ENCODE measurements at places on chromosomes 11 and 22.

DNA sequence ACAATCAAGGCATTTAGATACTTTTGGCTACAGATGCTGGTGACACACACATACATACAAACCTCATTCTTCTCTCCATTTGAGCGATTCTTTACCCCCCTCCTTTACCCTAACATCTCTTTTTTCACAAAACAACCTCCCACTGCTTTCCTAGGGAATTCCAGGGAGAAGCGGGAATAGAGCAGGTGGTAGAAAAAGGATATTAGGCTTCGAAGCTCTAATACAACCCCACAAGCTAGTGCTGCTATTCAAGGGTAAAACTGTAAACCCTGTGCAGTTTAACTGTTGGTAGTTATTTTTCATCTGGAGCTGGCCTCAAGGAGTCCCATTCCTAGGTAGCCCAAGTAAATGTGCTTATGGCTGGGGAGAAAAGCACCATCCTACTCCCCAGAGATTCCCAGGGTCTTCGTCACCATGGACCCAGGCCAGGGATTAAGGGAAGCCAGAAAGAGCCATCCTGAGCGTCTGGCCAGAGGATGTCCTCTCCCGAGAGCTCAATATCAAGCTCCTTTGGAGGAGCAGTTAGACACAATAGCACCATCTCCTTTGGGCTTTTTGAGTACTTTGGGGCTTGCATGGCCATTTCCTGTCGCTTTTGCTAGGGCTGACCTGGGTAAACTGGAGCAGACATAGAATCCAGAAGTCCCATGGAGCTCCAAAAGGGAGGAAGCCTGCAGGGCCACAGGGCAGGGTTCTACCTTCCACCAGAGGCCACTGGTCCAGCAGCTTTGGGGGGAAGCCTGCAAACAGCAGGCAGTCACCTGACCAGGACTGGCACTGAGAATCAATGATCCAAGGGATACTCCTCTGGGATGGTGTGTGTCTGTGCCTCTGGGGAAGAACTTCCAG lies 3.1 kb downstream of the MAML2 start:
- DNase-seq, result no peak

- DNase-seq, result no peak
Observed at GRCh38 chr11:106022795-106023275, 795 bp upstream of the MSANTD4 start.

- DNase-seq, result no peak
Observed at GRCh38 chr11:102813484-102813883, 15.5 kb upstream of the MMP1 start.

DNA sequence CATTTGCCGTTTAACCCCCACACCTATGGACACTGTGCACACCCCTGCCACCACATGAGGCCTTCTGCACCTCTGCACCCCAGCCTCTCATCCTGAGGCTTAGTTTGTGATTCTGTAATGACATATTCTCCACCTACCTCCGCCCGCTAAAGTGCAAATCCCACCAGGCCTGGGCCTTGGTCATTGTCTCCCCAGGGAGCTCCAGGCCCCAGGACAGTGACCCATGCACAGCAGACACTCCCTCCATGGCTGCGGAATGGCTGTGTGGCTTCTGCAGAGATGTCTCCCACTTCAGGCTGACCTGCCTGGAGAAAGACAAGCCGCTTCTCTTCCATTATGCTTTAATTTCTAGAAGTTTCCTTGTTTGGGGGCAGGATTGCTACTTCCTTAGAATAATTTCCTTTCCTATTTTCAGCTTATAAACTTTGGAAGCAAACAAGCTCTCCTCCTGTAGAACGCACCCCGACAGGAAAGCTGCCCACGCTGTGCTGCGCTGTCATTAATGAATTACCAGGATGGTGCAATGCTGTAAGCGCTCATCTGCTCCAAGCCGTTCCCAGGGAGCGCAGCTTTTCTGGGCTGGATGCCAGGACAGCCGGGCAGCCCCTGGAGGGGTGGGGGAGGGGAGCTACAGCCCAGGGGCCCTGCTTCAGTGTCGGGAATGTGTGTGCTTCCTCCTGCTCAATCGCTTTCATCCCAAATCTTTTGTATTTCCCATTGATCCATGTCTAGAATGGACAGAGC lies 618.0 kb downstream of the BRD1 start:
- no peak for DNase-seq

DNA sequence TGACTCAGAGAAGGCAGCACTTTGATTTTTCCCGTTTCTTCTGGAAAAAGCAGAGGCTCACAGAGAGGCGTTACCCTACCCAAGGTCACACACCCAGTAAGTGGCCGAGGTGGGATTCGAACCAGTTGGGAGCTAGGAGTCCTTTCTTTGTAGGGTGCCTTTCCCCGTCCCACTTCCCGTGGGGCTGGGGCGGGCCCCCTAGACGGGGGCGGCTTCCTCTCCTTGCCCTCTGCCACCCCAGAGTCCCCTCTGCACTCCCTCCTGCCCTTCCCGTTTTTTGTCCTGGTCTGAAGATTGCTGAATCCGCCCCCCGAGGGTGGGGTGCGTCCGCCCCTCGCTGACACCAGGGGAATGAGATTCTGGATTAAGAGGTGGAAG lies 747 bp downstream of the TPCN2 start:
- DNase-seq, result no peak

- no peak for DNase-seq
Observed at GRCh38 chr11:1393038-1393710, 3.4 kb downstream of the BRSK2 start.

DNA sequence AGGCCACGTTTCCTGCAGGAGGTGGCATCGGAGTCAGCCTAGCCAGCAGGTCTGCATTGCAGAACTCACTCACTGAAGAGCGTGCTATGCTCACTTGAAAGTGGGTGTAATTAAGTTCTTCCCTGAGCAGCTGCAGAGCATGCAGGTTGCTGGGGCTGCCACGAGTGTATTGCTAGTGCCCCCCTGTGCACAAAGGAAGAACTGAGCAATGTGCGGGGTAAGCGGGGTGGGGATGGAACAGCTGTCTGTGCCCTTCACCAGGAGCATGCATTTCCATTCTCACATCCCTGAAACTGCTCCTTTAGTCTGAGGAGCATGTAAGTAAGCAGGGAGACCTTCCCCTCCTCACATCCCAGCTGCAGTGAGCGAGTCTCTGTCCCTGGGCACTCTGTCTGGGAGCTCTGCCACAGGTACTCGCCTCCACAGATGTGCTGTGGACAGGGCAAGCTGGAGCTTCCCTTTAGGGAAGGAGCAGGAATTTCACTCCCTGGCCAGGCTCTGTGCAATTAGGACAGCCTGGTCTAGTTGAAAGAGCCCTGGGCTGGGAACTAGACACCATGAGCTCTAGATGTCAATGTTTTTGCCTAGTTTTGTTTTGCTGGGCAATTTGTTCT lies 1031.8 kb downstream of the NTM start:
- no peak for DNase-seq

DNA sequence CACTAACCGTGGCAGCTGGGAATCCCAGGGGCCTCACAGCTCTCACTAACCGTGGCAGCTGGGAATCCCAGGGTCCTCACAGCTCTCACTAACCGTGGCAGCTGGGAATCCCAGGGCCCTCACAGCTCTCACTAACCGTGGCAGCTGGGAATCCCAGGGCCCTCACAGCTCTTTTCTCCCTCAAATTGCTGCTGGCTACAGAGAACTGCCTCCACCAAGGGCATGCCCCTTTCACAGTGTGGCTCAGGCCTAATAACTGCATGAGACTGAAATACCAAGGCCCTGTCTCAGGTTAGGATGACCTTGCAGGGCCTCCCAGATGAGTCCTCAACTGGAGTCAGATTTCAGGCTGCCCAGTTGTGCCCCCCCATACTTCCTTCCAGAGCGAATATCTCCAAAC lies 35.1 kb upstream of the GGTLC2 start:
- no peak for DNase-seq

- DNase-seq, result no peak
Observed at GRCh38 chr11:112050721-112051120, 23.1 kb downstream of the PIH1D2 start.

DNA sequence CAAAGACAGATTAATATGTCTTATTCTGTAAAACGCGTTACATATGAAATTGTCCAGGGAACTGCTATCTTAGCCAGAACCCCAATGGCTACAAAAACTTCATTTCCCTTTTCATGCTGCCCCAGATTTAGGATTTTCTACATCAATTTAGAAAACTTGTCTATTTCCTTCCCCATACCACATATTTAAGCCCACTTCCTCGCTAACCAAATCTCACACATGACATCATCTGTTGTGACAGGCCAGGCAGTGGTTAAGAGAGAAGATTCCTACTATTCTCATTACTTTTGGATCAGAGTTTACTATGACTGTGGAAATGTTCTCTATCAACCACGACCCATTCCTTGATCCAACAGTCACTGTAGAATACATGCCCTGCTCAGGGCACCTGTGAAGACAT lies 15.9 kb downstream of the CCDC82 start:
- no peak for DNase-seq

- DNase-seq, result no peak
Observed at GRCh38 chr11:19994672-19995071, 165.6 kb downstream of the DBX1 start.

- no peak for DNase-seq
Observed at GRCh38 chr11:128574576-128575011, 12.8 kb downstream of the ETS1 start.
